ENCODE measurements at places on chromosomes 1 and 21.

- peak; percentile 74 for DNase-seq
Measured at GRCh38 chr1:179164494-179164893, 65.0 kb downstream of the ABL2 start.

GRCh38 chr1:112146201-112146715 lies 156.8 kb upstream of the KCND3 start:
- no peak for DNase-seq

- DNase-seq: no peak
Measured at GRCh38 chr1:245046769-245047168, 108.0 kb upstream of the KIF26B start.

- no peak for DNase-seq
Measured at GRCh38 chr1:67893126-67893495, 59.8 kb upstream of the GNG12 start.

- DNase-seq: no peak
Measured at GRCh38 chr1:158810311-158810710, 20.8 kb upstream of the MNDA start.

GRCh38 chr1:58895082-58895481 lies 111.2 kb upstream of the JUN start:
- DNase-seq: no peak

Data from HS-27A (cell line).